ENCODE measurements at places on chromosomes 4 and X.

DNA sequence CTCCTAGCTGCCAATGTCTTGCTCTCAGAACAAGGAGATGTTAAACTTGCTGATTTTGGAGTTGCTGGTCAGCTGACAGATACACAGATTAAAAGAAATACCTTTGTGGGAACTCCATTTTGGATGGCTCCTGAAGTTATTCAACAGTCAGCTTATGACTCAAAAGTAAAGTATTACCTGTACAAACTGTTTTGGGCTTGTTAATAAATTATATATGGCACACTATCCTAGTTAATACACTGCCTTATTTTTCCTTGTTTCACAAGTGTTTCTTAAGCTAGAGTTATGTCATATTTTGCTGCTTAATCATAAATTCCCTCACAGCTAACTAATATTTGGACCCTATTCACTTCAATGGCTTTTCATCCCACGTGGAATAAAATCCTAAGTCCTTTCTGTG, 45.3 kb downstream of the STK26 start:
- no peak for DNase-seq

DNA sequence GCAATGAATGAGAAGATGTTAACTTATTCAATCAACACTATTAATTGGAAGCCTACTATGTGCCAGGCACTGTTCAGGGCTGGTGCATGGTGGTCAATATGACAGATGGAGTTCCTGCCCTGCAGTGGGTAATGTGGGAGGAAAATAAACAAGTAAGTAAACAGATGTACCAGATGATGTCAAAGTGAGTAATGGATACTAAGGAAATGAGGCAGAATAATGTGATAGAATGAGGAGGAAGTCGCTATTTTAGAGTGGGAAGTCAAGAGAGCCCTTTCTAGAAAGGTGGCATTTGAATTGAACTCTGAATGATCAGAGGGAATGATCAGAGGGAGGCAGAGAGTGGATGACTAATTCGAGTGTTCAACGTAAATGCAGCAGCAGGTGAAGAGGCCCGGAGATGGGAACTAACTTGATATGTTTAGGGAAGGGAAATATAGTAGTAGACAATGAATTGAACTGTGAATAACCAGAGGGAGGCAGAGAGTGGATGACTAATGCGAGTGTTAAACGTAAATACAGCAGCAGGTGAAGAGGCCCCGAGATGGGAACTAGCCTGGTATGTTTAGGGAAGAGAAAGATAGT, 48.3 kb downstream of the HMGB3 start:
- no peak for DNase-seq

GRCh38 chrX:132467989-132468388, 20.8 kb downstream of the MBNL3 start:
- DNase-seq = no peak

- DNase-seq = no peak
Observed at GRCh38 chrX:110162867-110163266, 155.0 kb downstream of the AMMECR1 start.

DNA sequence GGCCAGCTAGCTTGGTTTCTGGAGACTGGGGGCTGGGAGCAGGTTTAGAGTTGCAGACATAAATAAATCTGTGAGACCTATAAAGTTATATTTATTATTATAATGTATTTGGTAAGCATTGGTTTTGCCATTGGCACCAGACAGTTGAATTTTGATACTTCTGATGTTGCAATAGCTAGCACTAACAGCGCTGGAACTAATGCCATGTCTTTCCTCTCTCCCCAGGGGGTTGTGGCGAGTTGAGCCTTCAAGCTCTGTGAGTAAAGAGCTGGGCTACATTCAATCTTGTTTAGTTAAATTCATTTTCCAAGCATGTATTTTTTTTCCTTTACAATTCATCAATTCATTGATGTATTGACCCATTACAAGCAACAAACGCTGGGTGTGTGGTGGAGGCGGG, 358.7 kb upstream of the NR3C2 start:
- DNase-seq = no peak

- no peak for DNase-seq
Observed at GRCh38 chrX:30170900-30171299, 44.5 kb upstream of the MAGEB2 start.

GRCh38 chr4:14318671-14319070, 683.6 kb upstream of the CPEB2 start:
- no peak for DNase-seq

DNA sequence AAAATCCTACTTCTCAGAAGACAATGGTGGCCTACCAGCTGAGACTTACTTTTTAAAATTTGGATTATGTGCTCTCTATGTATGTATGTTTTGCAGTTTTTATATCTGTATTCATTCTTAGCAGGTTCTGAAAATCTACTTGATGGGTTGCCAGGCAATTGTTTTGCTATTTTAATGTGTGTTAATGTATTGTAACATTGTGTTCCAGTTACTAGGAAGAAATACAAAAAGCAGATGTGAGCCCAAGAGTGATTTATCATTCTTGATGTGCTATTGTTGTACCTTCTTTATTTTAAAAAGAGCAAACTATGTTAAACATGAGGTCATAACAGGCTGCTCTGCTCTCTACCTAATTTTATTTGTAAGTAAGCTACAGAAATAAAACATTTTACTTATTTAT, 81.9 kb downstream of the REPS2 start:
- no peak for DNase-seq

DNA sequence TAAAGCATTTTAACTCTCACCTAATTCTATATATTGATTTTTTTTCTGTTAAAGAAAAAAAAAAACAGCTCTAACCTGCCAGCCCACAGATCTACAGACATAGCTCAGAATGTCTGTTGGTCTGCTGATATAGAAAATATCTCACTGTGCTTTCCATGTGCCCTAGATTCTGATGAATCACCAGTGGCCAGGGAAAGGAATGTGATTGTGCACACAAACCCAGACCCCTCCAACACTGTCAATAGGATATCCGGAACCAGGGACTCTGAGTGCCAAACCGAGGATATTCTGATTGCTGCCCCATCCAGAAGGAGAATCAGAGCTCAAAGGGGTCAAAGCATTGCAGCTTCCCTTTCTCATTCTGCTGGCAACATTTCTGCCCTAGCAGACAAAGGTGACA, 12.1 kb upstream of the SCML1 start:
- no peak for DNase-seq

DNA sequence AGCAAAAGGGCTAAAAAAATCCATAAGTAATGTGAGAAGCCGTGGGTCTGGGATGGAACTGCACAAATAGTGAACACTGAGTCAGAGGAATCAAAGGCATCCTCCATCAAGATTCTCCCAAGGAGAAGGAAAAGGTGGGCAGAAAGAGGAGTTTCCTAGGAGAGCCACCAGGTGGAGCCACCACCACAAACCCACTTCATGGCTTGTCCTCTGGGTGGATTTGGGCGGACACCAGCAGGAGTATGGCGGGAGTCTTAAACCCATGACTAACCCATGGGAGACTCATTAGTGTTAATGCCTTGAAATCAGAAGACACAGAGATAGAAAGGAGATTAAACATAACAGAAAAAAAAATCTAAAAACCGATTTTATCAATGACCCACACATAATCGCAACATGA, 147.7 kb downstream of the SH3KBP1 start:
- DNase-seq = peak; percentile 10

DNA sequence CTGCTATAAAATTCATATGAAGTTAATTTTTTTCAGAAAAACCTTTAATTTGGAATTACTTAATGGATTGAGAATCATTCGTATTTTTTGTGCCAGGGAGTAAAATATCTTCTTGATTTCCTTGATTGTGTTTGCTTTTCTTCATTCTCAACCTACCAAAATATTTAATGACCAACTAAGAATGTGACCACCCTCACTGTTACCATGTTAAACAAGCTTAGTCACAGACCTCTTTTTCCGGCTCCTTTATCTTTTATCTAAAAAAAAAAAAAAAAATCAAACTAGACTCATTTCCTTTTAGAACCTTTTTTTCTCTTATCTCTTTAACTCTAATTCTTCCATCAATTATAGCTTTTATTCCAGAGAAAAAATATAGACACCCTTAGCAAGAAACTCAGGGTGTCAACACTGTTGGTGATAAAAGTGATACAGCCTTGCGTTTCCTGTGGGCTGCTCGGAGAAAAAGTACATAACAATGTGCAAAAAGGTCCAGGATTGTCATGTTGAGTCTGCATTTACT, 20.6 kb upstream of the HPGDS start:
- no peak for DNase-seq

DNA sequence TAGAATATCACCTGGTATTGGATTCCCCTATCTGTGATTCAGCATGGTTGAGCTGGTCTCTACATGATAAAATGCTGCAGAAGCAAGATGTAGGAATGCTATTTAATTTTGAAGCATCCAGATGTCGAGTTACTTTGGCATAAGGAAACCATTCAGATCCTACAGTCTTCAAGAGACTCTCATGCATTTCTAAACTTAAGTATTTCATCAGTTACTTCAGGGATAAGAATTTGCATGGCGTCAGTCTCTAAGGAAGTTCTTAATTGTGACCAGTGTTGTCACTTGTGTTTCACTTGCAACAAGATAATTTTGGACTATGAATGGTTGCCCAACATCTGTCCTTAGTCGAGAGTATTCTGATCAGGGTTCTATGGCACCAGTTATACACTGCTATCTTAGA, 192.4 kb downstream of the CCNG2 start:
- DNase-seq = no peak

DNA sequence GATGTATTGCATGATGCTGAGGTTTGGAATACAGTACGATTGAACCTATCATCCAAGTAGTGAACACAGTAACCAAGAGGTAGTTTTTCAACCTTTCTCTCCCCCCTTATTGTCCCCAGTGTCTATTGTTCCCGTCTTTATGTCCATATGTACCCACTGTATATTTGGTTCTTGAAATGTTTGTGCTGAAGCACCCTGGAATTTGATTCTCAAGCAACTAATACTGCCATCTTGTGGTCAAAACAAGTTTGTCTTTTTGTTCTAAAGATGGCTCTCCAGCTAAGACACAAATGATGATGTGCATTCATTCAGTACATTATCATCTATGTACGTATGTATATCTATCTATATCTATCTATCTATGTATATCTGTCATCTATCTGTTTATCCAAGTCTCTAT, 33.5 kb upstream of the DCX start:
- DNase-seq = no peak

DNA sequence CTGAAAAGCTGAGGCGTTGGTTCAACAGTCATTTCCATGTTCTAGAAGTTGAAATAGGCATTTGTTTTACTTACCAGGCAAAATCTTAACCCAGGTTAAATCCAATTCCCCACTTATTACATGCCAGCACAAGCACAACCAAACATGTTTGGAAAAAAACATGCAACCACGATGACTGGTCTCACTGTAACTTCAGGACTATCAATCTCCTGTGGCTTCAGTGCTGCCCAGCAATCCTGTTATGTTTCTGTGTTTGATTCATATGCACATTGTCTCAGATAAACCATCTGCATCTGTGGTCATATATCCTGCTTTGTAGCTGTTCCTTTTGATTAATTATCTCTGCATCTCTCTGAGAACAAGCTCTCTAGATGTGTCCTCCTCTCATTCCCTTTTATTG, 28.3 kb downstream of the PRDM8 start:
- DNase-seq = no peak
